ENCODE measurements at places on chromosomes 3 and 15.

- no peak for DNase-seq
These were observed 468.0 kb upstream of the TBL1XR1 start for GRCh38 chr3:177665122-177665808.

GRCh38 chr3:16906682-16907081 lies 21.9 kb downstream of the PLCL2 start:
- no peak for DNase-seq

GRCh38 chr3:6734395-6734746 lies 126.5 kb upstream of the GRM7 start:
- DNase-seq, result no peak

DNA sequence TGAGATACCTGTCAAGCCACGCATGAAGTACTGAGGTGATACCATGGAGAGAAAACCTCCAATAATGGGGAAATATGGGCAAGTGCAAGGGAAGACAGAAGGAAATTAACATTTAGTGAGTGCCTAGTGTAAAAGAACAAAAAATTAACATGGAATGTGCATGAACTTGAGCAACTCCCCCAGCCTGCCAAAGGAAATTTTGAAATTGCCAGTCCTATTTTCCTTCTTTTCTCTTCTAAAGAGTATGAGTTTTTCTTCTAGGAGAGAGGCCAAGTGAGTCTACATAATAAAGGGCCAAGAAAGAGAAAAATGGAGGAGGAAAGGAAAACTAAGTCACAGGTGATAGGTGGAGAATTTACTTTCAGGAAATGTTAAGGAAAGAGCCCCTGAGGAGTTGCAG lies 602.4 kb upstream of the MDFIC2 start:
- no peak for DNase-seq

- DNase-seq, result no peak
These were observed 36.5 kb upstream of the PCSK6 start for GRCh38 chr15:101526021-101526420.

DNA sequence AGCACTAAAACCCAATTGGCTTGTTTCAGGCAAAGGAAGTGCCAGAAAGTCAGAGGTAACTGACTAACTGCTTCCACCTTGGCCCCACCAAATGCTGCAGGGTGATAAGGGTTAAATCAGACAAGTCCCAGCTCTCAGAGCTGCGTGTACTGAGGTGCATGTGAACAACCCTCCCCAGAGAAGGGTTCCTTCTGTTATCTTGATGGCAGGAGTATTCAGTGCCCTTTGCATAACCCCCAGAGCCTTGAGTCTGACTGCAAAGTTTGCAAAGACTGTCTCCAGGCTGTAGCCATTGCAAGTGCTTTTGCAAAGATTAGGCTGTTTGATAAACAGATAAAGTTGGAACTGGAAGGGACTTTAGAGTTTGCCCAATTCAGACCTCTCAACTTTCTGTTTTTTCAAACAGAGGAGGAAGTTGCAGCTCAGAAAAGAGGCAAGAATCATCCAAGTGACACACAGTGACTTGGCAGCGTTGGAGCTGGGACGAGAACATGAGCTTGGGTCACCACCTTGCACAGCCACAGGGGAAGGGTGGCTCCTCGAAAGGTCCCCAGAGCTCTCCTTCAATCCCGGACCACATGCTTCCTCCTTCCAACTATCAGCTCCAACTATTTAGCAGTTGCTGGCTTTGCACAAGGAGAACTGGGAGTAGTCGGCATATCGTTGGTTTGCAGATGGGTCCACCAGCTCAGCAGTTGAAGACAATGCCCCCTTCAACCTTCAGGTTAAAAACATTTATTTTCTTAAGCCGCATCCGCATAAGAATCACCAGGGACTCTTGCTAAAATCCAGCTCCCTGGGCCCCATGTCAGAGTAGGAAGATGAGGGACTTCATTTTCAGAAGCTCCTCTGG lies 224.8 kb upstream of the HES1 start:
- DNase-seq, result no peak

GRCh38 chr15:93118904-93119303 lies 29.9 kb upstream of the RGMA start:
- DNase-seq, result no peak

DNA sequence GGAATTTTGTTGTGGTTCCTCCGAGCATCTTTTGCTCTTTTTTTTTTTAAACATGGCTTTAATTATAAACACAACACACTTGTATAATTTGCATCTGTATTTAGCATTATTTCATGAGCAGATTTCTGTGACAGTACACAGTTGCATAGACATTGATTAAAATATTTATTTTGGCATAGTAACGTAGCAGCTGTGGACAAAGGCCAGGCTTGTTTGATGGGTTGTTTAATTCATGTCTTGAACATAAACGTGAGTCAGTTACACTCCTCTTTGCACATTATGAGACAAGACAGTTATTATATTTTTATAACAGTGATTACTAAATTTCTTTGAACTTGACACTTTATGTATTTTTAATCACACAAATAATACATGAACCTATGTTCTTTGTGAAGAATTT lies 182.5 kb downstream of the CACNA2D3 start:
- no peak for DNase-seq

GRCh38 chr3:16063603-16064002 lies 110.9 kb upstream of the GALNT15 start:
- DNase-seq, result no peak

DNA sequence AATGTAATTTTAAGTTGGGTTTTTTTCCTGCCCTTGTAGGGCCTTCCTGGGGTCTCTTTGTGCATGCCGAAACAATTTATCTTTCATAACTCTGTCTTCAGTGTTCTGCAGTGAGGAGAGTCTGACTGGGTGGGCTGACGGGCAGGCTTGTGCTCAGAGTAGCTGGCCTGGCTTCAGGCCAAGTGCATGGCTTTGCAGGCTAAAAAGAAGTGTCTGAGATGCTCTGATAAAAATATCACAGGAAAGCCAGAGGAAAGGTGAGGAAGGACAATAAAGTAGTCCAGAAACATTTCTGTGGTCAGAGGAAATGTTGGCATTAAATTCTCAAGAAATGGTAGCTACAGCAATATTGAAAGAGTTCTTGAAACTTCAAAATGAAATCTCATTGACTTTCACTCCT lies 25.5 kb downstream of the ST3GAL6 start:
- no peak for DNase-seq

- DNase-seq, result no peak
These were observed 315.5 kb downstream of the FHIT start for GRCh38 chr3:60935709-60936108.

DNA sequence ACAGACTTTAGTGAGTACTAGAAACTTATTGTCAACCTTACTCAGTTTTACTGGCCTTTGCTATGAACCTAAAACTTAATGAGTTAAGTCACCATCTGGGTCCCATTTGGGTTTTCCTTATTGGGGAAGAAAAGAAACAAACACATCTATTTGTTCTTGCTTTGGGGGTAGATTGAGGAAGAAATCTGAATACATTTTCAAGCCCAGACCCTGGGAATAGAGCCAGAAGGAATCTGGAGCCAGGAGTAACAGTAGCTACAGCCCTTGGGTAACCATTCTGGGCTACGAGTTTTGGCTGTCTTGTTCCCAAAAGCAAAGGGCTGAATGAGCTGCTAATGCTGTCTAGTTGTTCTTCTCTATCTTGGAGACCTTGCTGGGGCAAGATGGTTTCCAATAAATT lies 16.5 kb downstream of the SLC12A1 start:
- no peak for DNase-seq

GRCh38 chr15:95449230-95449628 lies 881.3 kb upstream of the NR2F2 start:
- DNase-seq, result no peak

- no peak for DNase-seq
These were observed 24.4 kb upstream of the CPOX start for GRCh38 chr3:98617841-98618240.

All from stimulated activated CD8-positive, alpha-beta memory T cell treated with anti-CD3 and anti-CD28 coated beads, Interleukin-15, amount 100 ng/mL, for 1 hour (primary cell).